ENCODE measurements at places on chromosomes 2 and 18.

DNA sequence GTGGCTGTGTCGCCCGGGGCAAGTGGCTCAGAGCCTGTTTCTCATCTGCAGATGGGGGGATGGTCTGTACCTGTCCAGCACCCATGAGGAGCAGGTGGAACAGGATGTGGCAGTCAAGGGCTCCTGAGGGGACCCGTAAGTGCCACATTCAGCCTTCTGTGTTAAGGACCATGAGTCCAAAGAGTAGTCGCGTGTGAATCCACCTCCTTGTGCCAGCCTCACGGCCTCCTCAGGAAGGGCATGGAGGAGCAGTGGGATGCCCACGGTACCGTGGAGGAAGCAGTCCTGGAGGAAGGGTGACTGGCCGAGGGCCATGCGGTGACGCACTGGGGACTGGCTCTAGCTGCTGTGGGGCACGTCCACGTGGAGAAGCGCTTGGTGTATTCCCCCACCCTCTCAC lies 61.1 kb downstream of the ODC1 start:
- peaks cover 48% of the 10 kb centered on the region for H3K4me1 ChIP-seq
- no peak overlapping the region for H3K27ac ChIP-seq
- H3K27me3 ChIP-seq: no peaks in the 10 kb centered on the region
- H3K4me3 ChIP-seq: no peak overlapping the region

GRCh38 chr18:29588446-29589100 lies 1411.6 kb upstream of the CDH2 start:
- no peaks in the 10 kb centered on the region for H3K4me1 ChIP-seq
- H3K27ac ChIP-seq: no peak overlapping the region

DNA sequence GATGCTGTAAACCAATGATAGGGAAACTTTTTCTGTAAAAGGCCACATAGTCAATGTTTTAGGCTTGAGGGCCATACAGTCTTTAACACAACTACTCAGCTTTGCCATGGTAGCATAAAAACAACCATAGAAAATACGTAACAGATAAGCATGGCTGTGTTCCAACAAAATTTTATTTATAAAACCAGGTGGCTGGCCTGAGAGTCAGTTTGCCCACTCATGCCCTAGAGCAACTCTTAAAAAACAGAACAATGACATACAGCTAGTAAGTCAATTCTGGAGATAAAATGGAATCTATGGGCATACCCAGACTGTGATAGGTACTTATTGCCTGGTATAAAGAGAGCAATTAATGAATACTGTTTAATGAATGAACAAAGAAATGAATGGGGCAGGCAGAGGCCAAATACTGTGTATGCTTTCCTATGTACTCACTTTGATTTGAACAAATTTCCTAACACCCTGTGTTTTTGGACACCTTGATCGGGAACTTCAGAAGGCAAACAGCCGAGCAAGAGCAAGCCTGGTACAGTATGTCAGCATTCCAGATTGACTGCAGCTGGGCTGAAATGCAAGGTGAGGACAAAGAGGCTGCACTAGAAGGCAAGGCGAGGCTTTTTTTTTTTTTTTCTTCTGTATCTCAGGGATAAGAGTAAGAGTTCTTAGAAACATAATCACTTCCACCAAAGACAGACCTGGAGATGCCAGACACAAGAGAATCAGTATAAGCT lies 315.3 kb downstream of the CLIP4 start:
- no peaks in the 10 kb centered on the region for H3K4me1 ChIP-seq
- H3K4me3 ChIP-seq: no peak overlapping the region
- no peak overlapping the region for H3K27ac ChIP-seq
- H3K36me3 ChIP-seq: no peaks in the 10 kb centered on the region

GRCh38 chr2:157487747-157488146 lies 43.9 kb upstream of the CYTIP start:
- H3K4me3 ChIP-seq: no peak overlapping the region
- no peaks in the 10 kb centered on the region for H3K36me3 ChIP-seq
- DNase-seq: no peak

GRCh38 chr18:48313792-48314191 lies 95.4 kb downstream of the ZBTB7C start:
- no peaks in the 10 kb centered on the region for H3K27me3 ChIP-seq
- H3K27ac ChIP-seq: no peak overlapping the region
- H3K36me3 ChIP-seq: no peaks in the 10 kb centered on the region
- no peak overlapping the region for H3K4me3 ChIP-seq

DNA sequence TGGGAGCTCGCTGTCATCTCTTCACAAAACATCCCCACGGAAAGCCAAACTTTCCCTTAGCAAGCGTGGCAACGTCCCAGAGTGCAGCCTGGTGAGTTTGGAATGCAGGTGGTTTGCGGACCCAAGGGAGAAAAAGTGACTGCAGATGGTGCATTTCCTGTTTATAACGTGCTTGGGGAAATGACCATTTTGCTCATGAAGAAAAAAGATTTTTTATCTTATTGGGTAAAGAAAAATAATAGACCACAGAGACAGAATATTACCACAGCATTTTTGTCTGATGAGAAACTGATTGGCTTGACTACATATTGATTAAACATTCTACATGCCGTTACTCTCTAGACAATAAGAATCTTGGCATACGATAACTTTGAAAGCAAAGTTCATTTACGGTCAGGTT lies 136.5 kb downstream of the COPS8 start:
- H3K36me3 ChIP-seq: no peaks in the 10 kb centered on the region
- H3K4me3 ChIP-seq: no peak overlapping the region
- H3K4me1 ChIP-seq: no peaks in the 10 kb centered on the region
- no peak overlapping the region for H3K27ac ChIP-seq
- H3K27me3 ChIP-seq: no peaks in the 10 kb centered on the region
- DNase-seq: no peak
